ENCODE measurements at places on chromosomes 3 and 15.

GRCh38 chr3:65402597-65402996 is 636.1 kb downstream of the MAGI1 start:
- no peak for DNase-seq
- no peak overlapping the region for H3K4me3 ChIP-seq
- H3K27me3 ChIP-seq = no peaks in the 10 kb centered on the region
- H3K27ac ChIP-seq = no peak overlapping the region
- H3K36me3 ChIP-seq = no peaks in the 10 kb centered on the region

- H3K27ac ChIP-seq = no peak overlapping the region
- no peak overlapping the region for H3K4me3 ChIP-seq
- no peaks in the 10 kb centered on the region for H3K36me3 ChIP-seq
- H3K27me3 ChIP-seq = no peaks in the 10 kb centered on the region
These were observed 87.5 kb upstream of the CBLB start for GRCh38 chr3:105956306-105956705.

DNA sequence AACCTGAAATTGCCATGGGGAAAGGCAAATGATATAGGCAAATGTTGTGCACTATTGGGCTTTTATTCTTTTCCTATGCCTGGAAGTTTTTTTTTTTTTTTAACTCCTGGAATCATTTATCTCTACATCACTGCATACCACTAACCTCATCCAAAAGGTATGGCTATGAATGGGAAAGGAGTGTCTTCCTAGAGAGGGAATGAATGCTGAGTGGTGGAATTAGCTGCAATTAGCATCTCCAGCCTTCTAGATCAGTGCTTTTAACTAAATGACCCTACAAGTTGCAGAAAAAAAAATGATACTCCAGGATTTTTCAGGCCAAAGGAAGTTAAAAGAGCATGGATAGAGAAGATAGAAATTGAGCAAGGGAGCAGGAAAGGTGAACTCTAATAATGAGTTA is 429.8 kb upstream of the PDZRN3 start:
- H3K36me3 ChIP-seq = no peaks in the 10 kb centered on the region
- no peak overlapping the region for H3K27ac ChIP-seq
- no peak for DNase-seq
- no peak overlapping the region for H3K4me3 ChIP-seq
- no peaks in the 10 kb centered on the region for H3K27me3 ChIP-seq

DNA sequence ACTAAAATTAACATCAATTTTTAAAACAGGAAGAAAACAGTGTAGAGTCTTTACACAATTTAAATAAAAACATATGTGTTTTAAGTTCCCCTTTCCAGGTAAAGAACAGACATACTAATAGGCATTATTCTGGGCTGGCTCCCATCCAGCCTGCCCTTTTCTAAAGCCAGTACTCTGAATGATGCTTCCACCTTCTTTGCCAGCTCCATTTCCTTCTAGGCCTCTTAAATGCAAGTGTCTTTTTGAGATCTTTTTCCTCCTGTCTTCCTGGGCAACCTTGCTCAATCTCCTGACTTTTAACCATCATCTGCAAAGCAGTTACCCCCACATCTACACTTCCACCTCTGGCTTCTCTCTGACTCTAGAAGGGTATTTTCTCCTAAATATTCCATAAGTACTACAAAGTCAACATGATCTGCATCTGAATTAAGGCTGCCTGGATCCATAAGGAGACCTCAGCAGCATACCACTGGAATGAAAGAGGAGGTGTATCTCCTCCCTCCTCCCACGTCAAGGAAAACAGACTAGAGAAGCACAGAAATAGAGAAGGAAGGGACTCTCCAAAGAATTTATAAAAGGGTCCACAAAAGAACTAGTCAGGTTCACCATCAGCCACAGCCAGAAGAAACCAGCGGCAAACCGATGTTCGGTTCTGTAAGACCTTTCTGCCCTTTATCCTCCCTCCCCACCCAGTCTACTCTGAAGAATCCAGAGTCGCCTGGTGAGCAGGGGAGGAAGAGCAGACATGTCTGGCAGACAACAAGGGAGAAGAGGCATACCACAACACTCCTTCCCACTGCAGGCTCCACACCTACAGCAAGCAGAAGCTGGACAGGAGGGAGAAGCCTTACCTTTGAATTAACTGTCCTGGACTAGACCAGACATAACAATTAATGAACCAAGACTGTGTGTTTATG is 47.1 kb downstream of the GOLIM4 start:
- DNase-seq = no peak
- no peak overlapping the region for H3K27ac ChIP-seq
- no peak overlapping the region for H3K4me3 ChIP-seq
- H3K36me3 ChIP-seq = no peaks in the 10 kb centered on the region

DNA sequence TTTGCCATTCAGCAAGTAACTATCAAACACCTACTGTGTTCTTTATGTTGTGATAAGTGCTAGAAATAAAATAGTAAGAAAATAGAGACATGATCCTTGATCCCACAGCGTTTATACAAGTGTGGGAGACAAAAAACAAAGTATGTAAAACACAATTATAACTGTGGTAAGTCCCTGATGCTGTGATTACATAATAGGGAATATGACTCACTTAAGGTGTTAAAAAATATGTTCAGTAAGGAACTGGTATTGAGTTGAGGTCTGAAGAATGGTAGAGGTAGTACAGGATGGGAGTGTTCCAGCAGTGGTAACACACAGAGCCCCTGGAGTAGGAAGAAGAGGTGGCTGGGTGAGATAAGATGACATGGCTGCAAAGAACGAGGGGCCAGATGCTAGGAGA is 132.1 kb upstream of the TMC3 start:
- no peak for DNase-seq
- H3K36me3 ChIP-seq = no peaks in the 10 kb centered on the region
- no peak overlapping the region for H3K27ac ChIP-seq
- no peaks in the 10 kb centered on the region for H3K4me1 ChIP-seq
- H3K27me3 ChIP-seq = no peaks in the 10 kb centered on the region
- H3K4me3 ChIP-seq = no peak overlapping the region

- no peaks in the 10 kb centered on the region for H3K27me3 ChIP-seq
- no peak overlapping the region for H3K4me3 ChIP-seq
- DNase-seq = no peak
- H3K27ac ChIP-seq = no peak overlapping the region
These were observed 470.9 kb upstream of the CDIN1 start for GRCh38 chr15:36108541-36108940.

GRCh38 chr3:168591587-168591986 is 495.9 kb upstream of the GOLIM4 start:
- H3K4me3 ChIP-seq = no peak overlapping the region
- no peaks in the 10 kb centered on the region for H3K4me1 ChIP-seq
- H3K27me3 ChIP-seq = no peaks in the 10 kb centered on the region
- no peak for DNase-seq
- no peak overlapping the region for H3K27ac ChIP-seq
- no peaks in the 10 kb centered on the region for H3K36me3 ChIP-seq

All from activated naive CD4-positive, alpha-beta T cell treated with anti-CD3 and anti-CD28 coated beads, Interleukin-2, amount 10 ng/mL, durations not matched to agents 7 days and 5 days (primary cell).